Activated T-helper 1 cell treated with Interleukin-2 at 50 U/mL for 16 hours (primary cell): ENCODE measurements at places on chromosomes 1 and 21.
A peak's percentile ranks its signal among the peaks of the same experiment; 100 is the strongest.

GRCh38 chr1:3430406-3430805 is 24.1 kb upstream of the ARHGEF16 start:
- DNase-seq, result no peak

DNA sequence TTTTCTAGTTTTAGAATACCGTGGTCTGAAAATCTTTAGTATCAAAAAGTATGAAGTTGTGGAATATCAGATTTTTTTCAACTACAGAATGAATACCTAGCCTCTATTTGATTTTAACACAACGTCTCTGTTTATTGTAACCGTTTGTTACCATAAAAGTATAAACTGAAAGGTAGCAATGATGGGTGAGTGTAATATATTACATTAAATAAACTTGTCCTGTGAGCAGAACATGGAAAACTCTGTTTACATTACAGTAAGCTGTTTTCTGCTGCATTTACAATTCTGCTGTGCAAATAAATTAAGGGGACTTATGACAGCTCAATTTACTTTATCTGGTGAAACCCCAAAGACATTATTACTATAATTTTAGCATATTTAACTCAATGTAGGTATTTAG is 62.5 kb downstream of the CHRM3 start:
- no peak for DNase-seq

- DNase-seq, result no peak
These were observed 30.3 kb downstream of the TSNAX start for GRCh38 chr1:231558708-231559185.

GRCh38 chr1:27318596-27318995 is 3.4 kb upstream of the TMEM222 start:
- DNase-seq, result no peak

GRCh38 chr1:200480964-200481363 is 71.1 kb upstream of the ZNF281 start:
- DNase-seq, result no peak

GRCh38 chr1:154879038-154879421 is 8.9 kb upstream of the KCNN3 start:
- no peak for DNase-seq

DNA sequence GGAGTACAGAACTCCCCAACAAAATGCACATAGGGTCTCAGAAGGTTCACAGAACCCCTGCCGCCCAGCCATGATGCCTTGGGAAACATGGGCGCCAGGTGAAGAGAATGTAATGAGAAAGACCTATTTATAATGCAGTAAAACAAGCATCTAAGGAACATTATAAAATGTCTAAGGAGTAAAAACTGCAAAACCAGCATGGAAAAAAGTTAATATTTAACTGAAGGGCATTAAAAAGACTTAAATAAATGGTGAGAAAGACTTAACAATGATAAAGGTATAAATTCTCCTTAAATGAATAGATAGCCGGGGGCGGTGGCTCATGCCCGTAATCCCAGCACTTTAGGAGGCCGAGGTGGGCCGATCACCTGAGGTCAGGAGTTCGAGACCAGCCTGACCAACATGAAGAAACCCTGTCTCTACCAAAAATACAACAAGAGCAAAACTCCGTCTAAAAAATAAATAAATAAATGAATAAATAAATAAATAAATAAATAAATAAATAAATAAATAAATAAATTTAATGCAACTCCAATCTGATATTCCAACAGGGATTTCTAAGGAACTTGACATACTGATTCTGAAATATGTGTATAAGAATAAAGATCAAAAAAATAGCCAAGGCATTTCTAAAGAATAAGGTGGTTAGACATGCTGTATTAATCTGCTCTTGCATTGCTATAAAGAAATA is 27.3 kb upstream of the ACOT11 start:
- DNase-seq, result no peak

GRCh38 chr1:91174734-91175133 is 152.9 kb upstream of the ZNF644 start:
- DNase-seq, result no peak

- no peak for DNase-seq
These were observed 34.8 kb downstream of the LRIF1 start for GRCh38 chr1:110928904-110929303.

- peak; percentile 15 for DNase-seq
These were observed 9.2 kb upstream of the EVA1C start for GRCh38 chr21:32403201-32403777.

DNA sequence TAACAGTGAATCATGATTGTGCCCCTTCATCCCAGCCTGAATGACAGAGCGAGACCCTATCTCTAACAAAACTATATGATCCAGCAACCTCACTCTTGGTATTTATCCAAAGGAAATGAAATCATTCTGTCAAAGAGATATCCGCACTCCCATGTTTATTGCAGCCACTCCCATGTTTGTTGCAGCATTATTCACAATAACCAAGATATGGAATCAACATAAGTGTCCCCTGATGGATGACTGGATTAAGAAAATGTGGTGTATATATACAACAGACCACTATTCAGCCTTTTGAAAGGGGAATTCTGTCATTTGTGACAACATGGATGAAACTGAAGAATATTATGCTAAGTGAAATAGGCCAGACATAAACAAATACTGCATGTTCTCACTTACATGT is 44.4 kb downstream of the TRMT1L start:
- DNase-seq, result no peak

DNA sequence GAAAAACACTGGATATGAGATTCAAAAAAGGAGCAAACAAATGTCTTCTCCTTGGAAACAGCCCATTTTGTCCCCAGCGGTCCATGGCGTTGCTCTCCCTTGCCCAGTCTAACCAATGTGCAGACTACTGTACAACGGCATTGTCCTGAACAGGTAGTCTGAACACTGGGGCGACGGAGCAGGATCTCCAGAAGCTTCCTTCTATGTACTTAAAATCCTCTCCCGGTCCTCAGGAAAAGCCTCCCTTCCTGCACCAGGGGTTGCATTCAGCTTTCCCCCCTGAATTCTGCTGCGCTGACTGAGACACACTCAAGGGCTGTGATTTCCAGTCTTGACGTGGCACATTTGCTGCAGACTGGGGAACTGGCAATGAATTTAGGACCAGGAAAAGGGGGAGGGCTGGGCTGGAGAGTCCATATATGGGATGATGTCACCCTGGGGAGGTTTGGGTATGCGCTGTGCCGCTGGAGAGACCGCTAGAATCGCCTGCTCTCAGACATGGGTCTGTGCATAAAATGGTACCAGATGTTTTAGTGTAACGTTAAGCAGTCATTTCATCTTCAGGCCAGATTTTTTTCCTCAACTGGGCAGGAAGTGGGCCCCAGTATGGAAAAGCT is 275.9 kb upstream of the C1orf105 start:
- no peak for DNase-seq

- DNase-seq, result no peak
These were observed 22.6 kb downstream of the RIPK4 start for GRCh38 chr21:41744028-41744930.

- DNase-seq, result peak; percentile 31
These were observed 6.3 kb downstream of the TMEM234 start for GRCh38 chr1:32215629-32216480.

GRCh38 chr1:234838820-234839219 is 228.8 kb upstream of the IRF2BP2 start:
- DNase-seq, result no peak

GRCh38 chr21:45330075-45330781 is 42.5 kb upstream of the POFUT2 start:
- no peak for DNase-seq

- DNase-seq, result no peak
These were observed 149.8 kb downstream of the ETS2 start for GRCh38 chr21:38955495-38955894.

DNA sequence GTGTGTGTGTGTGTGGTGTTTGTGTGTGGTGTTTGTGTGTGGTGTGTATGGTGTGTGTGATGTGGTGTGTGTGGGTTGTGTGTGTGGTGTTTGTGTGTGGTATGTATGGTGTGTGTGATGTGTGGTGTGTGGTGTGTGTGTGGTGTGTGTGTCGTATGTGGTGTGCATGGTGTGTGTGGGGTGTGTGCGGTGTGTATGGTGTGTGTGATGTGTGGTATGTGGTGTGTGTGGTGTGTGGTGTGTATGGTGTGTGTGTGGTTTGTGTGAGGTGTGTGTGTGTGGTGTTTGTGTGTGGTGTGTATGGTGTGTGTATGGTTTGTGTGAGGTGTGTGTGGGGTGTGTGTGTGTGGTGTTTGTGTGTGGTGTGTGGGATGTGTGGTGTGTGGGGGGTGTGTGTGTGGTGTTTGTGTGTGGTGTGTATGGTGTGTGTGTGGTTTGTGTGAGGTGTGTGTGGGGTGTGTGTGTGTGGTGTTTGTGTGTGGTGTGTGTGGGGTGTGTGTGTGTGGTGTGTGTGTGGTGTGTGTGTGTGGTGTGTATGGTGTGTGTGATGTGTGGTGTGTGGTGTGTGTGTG is 106.2 kb upstream of the ADAR start:
- DNase-seq, result no peak

- no peak for DNase-seq
These were observed 22.5 kb downstream of the DPT start for GRCh38 chr1:168706391-168706992.

DNA sequence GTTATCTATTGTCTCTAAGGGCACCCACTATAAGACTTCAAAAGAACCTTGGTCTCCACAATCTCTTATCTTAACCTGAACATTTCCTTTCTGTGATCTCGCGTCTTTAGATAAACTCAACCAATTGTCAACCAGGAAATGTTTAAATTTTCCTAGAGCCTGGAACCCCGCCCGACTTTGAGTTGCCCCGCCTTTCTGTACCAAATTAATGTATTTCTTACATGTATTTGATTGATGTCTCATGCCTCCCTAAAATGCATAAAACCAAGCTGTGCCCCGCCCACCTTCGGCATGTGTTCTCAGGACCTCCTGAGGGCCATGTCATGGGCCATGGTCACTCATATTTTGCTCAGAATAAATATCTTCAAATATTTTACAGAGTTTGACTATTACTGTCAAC is 5.9 kb upstream of the CXADR start:
- DNase-seq, result no peak

- no peak for DNase-seq
These were observed 64.6 kb upstream of the FMN2 start for GRCh38 chr1:240027059-240027462.

DNA sequence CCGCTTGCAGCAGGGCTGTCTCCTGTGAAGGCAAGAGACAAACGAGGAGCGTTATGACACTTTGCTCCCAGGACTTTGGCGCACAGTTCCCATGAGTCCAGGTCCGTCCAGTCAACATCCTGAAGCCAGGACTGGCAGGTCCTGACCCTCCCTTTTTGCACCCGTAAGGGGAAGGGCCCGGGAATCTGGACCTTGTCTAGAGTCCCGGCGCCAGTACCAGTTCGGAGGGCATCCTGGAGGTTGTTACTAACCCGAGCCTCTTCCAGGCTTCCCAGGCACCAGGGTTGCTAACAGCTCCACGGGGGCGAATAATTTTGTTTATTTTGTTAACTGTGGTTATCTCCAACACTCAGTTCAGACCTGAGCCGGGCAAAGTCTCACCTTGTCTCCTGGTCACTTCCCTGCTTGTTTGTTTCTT is 682 bp upstream of the RWDD3 start:
- peak; percentile 0 for DNase-seq

GRCh38 chr1:44707112-44707881 is 23.7 kb downstream of the RNU5D-1 start:
- DNase-seq, result no peak

GRCh38 chr1:85157436-85157835 is 43.4 kb downstream of the SYDE2 start:
- DNase-seq, result no peak

GRCh38 chr1:89911191-89911991 is 83.5 kb upstream of the ZNF326 start:
- no peak for DNase-seq

DNA sequence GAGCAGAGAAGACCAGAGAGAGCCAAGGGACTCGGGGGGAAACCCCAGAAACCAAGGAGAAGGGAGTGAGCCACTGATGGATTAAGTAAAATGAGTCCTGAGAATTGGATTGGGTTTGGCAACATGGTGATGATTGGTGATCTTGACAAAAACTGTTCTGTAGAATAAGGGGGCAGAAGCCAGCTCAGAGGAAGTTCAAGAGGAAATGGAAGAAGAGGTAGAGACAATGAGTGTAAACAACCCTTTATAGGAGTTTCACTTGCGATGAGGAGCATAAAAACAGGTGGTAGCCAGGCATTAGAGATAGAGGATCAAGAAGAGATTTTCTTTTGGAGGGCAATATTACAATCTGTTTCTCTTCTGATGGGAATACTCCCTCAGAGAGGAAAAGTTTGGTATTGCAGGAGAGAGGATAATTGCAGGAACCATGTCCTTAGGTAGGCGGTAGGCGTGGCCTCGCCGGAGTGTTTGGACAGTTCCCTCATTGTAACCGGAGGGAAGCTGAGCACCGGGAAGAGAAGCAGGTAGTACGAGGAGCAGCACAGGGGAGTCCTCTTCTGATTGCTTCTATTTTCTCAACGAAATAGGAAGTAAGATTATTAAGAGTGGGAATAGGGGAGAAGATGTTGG is 68.4 kb upstream of the TENT5C start:
- DNase-seq, result no peak

GRCh38 chr1:10848109-10848684 is 51.8 kb upstream of the CASZ1 start:
- no peak for DNase-seq

DNA sequence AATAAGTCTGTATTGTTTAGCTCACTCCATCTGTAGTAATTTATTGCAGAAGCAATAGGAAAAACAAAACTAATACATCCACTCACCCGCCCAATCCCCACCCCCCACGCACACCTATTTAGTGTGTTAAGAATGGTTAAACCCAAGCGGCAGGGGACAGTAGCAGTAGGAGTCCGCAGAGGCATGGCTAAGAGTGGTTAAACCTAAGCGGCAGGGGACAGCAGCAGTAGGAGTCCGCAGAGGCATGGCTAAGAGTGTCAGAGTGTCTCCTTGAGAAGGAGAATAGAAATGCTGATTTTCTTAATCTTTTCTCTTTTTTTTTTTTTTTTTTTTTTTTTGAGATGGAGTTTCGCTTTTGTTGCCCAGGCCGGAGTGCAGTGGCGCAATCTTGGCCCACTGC is 34.8 kb upstream of the TMPRSS2 start:
- no peak for DNase-seq

GRCh38 chr1:108108119-108108518 is 92.0 kb downstream of the SLC25A24 start:
- no peak for DNase-seq

GRCh38 chr1:101261623-101262022 is 24.8 kb downstream of the S1PR1 start:
- no peak for DNase-seq

DNA sequence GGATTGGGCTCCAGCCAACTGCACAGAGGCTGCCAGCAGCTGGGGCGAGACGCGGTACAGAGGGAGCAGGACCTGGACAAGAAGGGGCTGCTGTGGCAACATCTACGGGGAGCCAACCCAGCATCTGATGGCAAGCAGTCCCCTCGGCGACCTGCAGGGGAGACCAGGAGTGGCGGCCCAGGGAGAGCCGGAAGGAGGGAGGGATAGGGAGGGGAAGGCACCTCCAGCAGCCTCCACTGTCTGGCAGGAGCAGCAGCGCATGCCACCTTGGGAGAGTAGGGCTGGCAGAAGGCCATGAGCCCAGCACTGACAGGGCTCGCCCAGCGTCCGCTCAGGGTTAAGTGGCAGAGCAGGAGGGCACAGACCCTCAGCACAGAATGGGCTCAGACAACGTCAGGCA is 17.3 kb downstream of the CHD5 start:
- no peak for DNase-seq
